Activated CD4-positive, alpha-beta T cell treated with anti-CD3 and anti-CD28 coated beads, Interleukin-2, amount 10 ng/mL, durations not matched to agents 24 days and 14 days (primary cell): ENCODE measurements at places on chromosomes 12 and 14. TPM values are rescaled to one million over a fixed set of nuclear protein-coding genes. Genes with fewer than 3 reads are reported as not detected.

DNA sequence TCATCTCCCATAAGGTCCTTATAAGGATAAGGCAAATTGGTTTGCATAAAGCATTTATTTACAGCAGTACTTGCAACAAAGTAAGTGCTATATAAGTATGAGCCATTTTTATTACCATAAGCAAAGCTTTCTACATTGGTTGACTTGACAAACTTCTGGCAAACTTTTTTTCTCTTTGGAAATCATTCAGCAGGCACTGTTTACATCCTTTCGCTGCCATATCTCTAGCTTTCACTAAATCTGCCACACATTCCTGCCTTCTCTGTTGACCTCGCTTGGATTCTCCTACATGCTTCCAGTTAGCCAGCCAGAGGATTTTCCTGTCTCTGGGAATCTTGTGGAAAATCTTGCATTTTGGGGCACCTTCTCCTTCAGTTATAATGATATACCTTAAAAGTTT is 21.8 kb upstream of the HDAC7 start:
- DNase-seq: no peak

DNA sequence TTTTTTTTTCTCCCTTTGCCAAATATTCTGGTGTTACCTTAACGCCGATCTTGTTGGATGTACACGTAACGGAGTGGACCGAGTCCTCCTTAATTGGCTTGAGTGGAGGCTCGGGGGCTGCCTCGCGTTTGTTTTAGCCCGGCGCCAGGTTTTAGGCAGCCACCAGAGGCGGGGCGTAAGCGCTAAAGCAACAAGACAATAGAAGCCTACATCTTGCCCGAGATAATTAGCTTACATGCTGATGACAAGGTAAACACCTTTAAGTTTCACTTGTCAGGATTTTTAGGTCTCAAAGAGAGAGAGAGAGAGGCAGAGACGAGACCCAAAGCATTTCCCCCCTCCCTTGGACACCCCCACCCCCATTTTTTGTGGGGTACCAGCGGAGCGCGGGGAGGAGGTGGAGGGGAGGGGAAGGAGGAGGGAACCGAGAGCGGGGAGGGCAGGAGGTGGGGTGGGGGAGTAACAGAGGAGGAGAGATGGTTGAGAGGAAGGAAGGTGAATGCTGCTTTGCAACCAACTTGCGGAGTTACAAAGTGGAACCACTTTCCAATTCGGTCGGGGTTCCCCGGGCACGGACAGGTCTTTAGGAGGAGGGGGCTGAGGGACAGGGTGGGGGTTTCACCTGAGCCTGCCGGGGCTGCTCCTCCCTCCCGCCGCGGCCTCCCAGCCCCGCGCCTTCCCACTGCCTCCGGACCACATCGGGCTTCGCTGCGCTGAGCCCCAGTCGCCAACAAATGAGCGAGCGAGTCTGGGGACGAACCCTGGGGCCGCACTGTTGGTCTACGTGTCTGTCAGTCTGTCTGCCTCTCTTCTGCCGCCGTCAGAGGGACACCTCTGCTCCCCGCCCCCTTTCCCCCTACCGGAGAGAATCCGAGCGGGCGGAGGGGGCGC is at the start of gene NKX2-1:
TSS of gene NKX2-1 (minus strand) at position 802 of the 891 bp plus-strand sequence. CDS start at position 699, 103 bp downstream.
- DNase-seq: no peak

DNA sequence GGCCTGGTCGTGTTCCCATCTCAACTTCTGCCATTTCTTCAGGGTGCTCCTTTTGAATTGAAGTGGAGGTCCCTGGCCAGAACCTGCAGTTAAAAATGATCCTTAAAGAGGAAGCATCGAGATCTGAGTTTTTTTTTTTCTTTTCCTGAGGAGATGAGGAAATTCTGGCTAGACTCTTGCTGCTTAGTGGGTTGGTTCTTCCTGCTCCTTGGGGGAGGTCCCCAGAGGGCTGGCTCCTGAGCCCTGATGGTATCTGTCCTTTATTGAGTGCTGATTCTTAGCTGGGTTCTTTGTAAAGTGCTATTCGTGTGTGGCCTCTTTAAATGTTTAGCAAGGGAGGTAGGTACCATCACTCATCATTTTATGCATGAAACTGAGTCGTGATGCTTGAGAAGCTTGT is 11.7 kb downstream of the PELI2 start:
- DNase-seq: no peak

DNA sequence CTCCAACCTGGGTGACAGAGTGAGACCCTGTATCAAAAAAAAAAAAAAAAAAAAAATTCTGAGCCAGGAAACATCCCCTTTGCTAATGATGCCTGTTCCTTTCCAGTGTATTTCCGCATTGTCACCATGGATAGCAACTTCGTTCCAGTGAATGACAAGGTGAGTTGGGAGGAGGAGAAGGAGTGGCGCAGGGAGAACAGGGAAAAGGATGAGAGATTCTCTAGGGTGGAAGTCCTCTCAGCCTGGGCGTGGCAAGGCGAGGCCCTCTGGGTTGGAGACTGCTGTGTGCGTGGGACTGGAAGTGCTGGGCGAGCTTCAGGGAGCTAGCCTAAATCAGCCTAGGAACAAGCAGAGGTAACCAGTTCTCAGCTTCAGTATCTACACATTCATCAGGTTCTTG is 7.2 kb downstream of the A2ML1 start:
- no peak for DNase-seq

DNA sequence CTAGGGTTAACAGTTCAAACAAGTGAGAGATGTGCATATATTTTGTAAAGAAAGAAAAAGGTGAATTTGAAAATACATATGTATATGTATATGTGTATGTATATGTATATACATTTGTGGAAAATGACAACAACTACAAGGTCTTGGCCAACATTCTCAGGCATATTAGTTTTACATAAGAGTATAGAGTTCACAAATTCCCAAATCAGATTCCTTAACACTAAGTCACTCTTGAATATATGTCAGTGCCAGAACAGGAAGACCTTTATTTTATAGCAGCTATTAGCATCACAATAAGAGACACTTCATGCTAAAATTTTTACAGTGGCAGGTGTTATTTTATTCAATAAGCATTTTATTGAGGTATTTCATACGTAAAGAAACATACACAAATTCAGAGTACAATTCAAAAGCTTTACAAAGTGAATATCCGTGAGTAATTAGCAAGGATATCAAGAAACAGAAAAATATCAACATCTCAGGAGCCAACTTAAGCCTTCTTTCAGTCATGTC is 179.7 kb downstream of the SLC6A15 start:
- no peak for DNase-seq

DNA sequence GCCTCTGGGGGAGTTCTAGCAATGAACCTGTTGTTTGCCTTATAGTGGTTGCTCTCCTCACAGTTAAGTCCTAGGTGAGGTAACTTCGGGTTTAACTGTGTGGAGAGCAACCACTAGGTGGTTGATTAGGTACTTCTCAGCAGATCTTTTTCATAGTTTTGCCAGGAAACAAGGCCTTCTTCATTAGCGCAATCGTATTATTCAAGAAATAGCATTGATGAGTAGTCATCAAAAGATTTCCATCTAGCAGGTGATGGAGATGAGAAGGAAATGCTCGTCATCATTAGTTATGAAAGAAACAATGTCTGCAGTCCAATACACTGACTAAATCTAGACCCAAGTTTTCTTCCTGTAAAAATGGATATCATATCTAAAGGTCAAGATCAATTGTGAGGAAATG is 923.3 kb downstream of the AACS start:
- DNase-seq: no peak

- DNase-seq: no peak
These were observed 37.6 kb downstream of the WNK1 start for GRCh38 chr12:789852-790563.

GRCh38 chr14:102545461-102546265 is 36.1 kb upstream of the ANKRD9 start:
- DNase-seq: no peak

GRCh38 chr14:31965735-31966598 is 111.1 kb upstream of the ARHGAP5 start:
- DNase-seq: peak; percentile 58

GRCh38 chr14:59543873-59544272 is 32.7 kb downstream of the CCDC175 start:
- peak; percentile 18 for DNase-seq

DNA sequence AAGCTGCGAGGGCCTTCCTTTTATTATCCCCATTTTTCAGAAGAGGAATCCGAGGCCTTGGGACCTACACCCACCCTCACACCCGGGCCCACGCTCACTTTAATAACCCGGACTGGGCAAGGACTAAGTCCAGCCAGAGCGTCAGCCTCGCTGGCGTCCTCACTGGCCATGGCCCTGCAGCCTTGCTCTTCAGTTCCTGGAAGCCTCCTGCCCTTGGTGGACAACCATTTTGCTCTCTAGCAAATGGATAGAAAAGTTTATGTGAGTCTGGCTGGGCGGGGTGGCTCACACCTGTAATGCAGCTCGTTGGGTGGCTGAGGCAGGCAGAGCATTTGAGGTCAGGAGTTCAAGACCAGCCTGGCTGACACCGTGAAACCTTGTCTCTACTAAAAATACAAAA is 9.8 kb downstream of the RTL1 start:
- no peak for DNase-seq

Gene ZNF705A
- not detected in 2 replicates for total RNA-seq

Gene G2E3
- 22.4 and 23.8 TPM in 2 replicates for total RNA-seq
